NCI-H524 treated with DMSO at 0.1 percent for 48 hours (cell line): ENCODE measurements at places on chromosomes 4 and X.

DNA sequence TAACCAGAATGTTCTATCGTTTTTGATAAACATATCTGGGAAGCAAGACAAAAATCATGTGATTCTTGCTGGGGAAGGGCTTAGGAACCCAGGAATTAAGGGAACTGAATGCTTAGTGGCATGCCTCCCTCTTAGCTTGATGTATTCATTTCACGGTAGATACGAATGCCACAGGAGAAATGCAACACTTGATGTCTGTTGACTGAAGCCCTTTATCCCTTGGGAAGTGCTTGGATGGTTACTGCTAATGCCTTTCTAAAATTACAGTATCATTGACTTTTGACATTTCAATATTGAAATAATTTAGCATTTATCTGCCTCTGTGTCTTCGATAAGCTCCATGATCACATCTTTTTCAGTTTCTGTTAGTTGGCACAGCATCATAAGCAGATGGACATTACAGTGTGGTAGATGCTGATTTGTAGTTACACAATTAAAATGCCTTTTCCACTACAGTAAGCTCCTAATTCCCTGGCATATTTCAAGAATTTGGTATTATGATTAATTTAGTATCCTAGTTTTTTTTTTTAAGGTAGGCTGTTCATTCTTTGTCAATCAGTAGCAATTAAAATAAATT lies 226.7 kb downstream of the ARHGAP10 start:
- DNase-seq: no peak

- DNase-seq: no peak
These were observed 14.8 kb downstream of the DCAF8L1 start for GRCh38 chrX:27966492-27966891.

- DNase-seq: no peak
These were observed 24.9 kb downstream of the DOCK11 start for GRCh38 chrX:118520216-118521206.

DNA sequence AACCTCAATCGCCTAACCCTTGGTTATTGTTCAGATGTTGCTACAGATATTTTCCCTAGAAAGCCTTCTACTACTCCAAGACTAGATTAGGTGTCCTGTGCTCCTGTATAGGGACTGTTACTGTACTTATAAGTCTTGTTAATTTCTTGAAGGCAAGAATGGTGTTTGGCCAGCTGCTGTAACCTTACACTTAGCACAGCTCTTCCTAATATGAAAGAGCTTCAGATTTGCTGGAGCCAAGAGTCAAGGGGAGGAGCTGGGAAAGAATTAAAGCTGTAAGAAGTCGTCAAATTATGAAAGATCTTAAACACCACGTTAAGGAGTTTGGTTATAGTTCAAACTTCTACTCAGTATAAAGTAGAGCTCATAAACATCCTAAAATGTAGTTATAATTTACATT lies 245.9 kb upstream of the TLL1 start:
- no peak for DNase-seq

GRCh38 chr4:115515772-115516171 lies 402.4 kb upstream of the NDST4 start:
- DNase-seq: no peak

DNA sequence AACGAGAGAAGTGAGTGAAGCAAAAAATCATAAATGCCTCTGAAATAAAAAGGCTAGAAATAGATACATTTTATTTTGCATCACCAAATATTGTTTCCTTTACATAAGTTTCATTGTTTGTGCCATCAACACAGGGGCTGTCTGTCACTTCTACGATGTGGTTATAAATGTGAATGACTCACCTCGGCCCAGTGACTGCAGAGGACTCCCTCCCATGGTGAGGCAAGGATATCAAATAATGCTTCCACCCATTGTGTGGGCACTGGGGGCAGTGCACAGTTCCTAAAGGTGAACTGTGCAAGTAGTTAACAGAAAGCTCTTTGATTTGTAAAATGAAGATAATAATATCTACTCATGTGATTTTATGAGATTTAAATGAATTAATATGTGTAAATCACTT lies 230.3 kb upstream of the NEIL3 start:
- DNase-seq: no peak

GRCh38 chr4:168884251-168885124 lies 125.6 kb downstream of the CBR4 start:
- DNase-seq: no peak

DNA sequence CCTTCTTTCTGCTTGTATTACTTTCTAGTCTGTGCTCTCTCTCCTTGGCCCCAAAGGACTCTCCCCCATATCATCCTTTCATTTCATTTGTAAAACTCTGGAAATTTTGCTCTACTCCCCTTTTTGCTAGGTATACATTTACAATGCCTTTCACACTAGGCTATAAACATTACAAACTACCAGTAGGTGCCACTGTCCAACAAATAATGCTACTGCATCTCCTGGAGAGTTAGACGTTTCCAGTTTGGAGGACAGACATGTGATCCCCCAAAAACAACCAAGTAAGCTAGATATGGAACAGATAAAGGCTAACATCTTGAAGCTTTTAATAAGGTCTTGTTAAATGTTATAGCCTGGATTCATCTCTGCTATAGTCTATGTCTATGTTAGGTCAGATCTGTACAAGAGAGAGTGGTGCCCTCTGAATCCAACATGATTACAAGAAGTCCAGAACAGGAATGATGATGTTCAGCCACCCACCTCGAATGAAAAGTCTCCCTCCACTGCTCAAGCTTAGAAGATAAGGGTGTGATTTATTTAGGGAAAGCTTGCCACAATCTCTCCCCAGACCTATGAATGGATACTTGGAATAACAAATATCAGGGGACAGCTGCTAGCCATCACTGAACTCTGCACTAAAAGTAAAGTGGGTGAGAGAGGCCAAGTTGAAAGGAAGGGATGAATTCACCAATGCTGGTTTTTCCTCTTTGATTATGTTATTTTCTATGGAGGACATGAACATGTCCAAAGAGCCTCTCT lies 14.3 kb downstream of the CBR4 start:
- no peak for DNase-seq

GRCh38 chr4:140523370-140523856 lies 555 bp upstream of the ELMOD2 start:
- DNase-seq: no peak

- no peak for DNase-seq
These were observed 94.1 kb downstream of the DRD5 start for GRCh38 chr4:9875516-9875915.

DNA sequence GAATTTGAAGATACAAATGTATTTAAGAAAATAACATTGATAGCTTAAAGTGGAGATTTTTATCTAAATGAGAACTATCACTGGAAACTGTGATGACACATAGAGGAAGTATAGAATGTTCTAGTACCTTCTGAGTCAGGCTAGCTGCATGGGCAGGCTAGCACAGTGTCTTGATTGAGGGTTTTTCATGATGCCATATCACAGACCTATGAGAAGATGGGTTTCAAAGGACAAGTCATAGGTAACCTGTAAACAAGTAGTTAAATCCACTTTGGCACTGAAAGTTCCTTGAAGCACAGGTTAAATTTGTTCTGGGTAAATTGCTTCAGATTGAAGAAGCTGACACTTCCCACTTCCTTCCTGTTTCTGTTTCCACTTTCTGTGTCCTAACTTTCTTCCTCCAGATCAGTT lies 48.2 kb upstream of the CDKN2AIP start:
- DNase-seq: no peak

GRCh38 chr4:3219761-3220475 lies 29.0 kb upstream of the MSANTD1 start:
- no peak for DNase-seq

DNA sequence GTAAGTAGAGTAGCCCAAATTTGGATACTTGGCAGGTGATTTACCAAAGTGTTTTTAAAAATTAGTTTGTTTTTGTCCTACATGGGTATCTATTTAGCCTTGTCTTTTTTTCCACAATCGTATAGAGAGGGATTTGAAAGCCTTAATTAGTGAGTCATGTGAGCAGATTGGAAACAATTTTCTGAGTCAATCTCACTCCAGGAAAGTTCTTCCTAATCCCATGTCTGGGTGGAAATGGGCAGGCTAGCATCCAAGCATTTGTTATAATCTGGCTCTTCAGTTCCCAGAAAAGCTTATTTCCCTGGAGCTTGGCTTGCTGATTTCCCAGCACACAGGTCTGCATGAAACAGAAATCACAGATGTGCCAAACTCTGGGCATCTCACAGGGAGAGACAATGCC lies 426.9 kb upstream of the BOD1L1 start:
- no peak for DNase-seq

GRCh38 chrX:149248073-149248625 lies 257.0 kb downstream of the IDS start:
- no peak for DNase-seq
